Right kidney (tissue), 9 donors: ENCODE measurements at places on chromosomes 11 and 22.
A peak's percentile ranks its signal among the peaks of the same experiment; 100 is the strongest.

DNA sequence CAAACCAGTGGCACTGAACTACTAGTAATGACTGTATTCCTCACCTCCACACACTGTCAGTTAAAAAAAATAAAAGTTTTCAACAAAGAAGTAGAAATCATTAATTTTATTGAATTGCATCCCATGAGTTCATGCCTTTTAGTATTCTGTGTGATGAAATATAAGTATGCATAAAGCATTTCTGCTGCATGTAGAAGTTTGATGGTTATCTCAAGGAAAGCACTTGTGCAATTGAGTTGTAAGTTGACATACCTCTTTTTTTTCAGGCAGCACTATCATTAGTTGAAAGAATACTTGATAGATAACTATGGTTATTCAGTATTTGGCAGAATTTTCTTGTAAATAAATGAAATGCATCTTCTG lies 104.4 kb downstream of the STIM1 start:
- DNase-seq = no peak

DNA sequence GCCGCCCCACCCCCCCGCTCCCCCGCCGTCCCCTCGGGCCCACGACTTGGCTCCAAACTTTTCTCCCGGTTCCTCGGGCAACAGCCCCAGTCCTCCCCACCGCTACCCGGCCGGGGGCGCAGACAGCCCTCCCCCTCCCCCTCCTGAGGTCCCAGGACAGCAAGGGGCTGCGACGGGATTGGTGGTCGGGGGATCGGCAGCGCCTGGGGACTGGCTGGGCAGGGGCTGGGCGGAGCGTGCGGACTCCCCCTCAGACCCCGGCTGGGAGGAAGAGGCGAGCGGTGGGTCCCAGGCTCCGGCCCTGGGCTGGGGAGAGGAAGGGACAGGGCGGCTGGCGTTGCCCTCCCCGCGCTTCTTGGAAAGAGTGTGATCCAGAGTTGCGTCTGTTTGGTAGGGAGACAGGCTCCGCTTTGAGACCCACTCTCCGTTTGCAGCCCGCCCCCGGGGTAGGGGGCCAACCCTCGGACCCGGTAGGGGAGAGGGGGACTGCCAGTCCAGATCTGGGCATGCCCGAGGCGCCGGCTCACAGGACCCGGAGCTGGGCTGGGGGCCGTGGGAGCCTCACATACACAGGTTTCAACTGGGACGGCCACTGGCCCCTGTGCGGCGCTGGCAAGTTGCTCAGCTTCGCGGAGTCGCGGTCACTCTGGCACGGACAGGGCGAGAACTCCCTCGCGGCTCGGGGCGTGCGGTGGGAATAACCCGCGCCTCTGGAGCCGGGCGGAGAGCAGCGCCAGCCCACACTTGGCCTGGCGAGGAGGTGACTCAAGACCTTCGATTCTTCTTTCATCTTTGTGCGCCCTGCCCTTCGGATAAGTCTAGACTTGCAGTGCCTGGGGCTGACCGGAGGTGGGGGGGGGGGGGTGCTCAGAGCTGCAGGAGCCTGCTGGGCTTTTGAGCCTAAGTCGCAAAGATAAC lies 999 bp downstream of the TSKU start:
- DNase-seq = peak; percentile 87

- no peak for DNase-seq
These were observed 4.7 kb upstream of the SPI1 start for GRCh38 chr11:47383071-47383470.

DNA sequence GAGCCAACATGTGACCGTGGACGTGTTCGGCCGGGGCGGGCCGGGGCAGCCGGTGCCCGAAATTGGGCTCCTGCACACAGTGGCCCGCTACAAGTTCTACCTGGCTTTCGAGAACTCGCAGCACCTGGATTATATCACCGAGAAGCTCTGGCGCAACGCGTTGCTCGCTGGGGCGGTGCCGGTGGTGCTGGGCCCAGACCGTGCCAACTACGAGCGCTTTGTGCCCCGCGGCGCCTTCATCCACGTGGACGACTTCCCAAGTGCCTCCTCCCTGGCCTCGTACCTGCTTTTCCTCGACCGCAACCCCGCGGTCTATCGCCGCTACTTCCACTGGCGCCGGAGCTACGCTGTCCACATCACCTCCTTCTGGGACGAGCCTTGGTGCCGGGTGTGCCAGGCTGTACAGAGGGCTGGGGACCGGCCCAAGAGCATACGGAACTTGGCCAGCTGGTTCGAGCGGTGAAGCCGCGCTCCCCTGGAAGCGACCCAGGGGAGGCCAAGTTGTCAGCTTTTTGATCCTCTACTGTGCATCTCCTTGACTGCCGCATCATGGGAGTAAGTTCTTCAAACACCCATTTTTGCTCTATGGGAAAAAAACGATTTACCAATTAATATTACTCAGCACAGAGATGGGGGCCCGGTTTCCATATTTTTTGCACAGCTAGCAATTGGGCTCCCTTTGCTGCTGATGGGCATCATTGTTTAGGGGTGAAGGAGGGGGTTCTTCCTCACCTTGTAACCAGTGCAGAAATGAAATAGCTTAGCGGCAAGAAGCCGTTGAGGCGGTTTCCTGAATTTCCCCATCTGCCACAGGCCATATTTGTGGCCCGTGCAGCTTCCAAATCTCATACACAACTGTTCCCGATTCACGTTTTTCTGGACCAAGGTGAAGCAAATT lies 1.8 kb downstream of the FUT4 start:
- DNase-seq = peak; percentile 10

DNA sequence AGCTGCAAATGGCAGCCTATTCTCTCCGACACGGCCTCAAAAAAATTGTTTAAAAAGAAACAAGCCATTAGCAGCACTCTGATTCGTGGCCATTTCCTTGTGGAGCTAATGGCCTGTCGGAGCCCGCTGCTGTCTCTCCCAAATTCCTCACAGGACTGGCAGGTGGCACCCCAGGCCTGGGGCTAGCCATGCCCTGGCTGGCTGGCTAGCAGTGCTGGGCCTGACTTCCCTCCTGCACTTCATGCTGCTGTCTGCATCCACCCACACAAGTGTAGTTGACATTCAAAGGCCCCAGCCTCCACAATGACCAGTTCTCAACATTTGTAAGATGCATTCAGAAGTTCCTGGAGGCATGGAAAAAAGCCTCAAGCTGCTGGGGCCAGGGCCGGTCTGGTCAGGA lies 61.5 kb downstream of the SMCO4 start:
- DNase-seq = no peak

- no peak for DNase-seq
These were observed 167.4 kb upstream of the MPPED2 start for GRCh38 chr11:30753504-30753903.

- DNase-seq = no peak
These were observed 642.7 kb upstream of the TENM4 start for GRCh38 chr11:80083531-80083951.

GRCh38 chr11:27921472-27921871 lies 186.5 kb downstream of the KIF18A start:
- no peak for DNase-seq

- no peak for DNase-seq
These were observed 193.3 kb downstream of the TRPC6 start for GRCh38 chr11:101390539-101390938.
